Lung (tissue), 17 donors: ENCODE measurements at places on chromosomes 1 and 21. TPM values are rescaled to one million over a fixed set of nuclear protein-coding genes. Genes with fewer than 3 reads are reported as not detected.

DNA sequence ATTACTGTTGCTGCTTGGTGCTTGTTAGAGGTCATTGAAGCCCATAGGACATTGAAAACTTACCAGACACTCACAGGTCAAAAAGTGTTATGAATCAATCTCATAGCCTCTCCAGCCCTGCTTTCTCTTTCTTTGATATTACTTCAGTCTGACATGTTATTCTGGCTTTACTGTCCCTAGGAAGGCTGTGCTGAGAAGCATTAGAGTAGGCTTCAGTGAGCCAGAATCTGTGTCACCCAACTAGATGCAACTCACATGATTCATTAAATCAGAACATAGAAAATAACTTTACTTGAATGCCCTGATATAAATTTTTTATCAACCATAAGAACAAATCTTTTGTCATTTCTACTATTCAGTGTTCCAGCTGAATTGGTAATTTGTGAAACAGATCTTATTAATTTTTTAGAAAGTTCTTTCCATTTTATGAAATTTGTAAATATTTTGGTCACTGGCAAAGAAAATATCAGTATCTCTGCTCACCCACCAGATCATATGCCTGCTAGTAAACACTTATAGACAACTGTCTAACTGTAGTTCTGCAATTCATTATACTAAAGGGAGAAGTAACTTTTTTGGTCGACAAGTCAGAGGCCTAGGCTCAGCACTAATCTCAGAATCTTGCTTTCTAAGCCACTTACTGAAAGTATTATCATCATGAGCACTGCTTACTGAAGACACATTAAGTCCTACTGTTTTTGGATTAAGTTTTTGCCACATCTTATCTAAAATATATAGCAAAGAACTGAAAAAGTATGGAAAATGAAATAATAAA, 48.2 kb downstream of the RPAP2 start:
- H3K27me3 ChIP-seq = no peaks in the 10 kb centered on the region
- no peak overlapping the region for H3K27ac ChIP-seq
- H3K4me3 ChIP-seq = no peak overlapping the region
- peaks cover 12% of the 10 kb centered on the region for H3K36me3 ChIP-seq
- no peaks in the 10 kb centered on the region for H3K4me1 ChIP-seq
- no peak for DNase-seq

DNA sequence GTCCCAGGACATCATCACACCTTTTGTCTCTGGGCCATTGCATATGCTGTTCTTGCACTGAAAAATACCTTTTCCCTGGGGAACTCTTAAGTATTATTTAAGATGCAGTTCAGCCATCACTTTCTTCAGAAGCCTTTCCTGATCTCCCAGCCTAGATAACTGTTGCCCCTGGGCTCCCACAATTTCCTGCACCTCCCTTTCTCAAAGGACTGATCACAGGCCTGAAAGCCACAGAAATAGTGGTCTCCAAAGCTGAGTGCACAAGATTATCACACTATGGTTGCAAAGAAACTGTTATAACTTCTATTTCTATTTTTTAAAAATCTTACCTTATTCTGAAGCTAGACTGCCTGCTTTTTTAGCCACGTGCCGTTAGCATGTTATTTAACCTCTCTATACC, 2.8 kb upstream of the ZSCAN20 start:
- no peak overlapping the region for H3K27ac ChIP-seq
- H3K4me1 ChIP-seq = peaks cover 12% of the 10 kb centered on the region
- no peak for DNase-seq
- no peaks in the 10 kb centered on the region for H3K27me3 ChIP-seq

The WNT9A gene
- 5.5 TPM for total RNA-seq

The TSPAN1 gene
- 45.3 TPM for total RNA-seq
